ENCODE measurements at places on chromosomes 3 and 15.
A peak's percentile ranks its signal among the peaks of the same experiment; 100 is the strongest.

- no peak for DNase-seq
These were observed 43.7 kb downstream of the PARP15 start for GRCh38 chr3:122621112-122621511.

GRCh38 chr3:57948080-57948671, 60.0 kb upstream of the FLNB start:
- DNase-seq: no peak

GRCh38 chr3:164208821-164209220, 869.5 kb downstream of the SI start:
- no peak for DNase-seq

- DNase-seq: no peak
These were observed 359.6 kb upstream of the TPRG1 start for GRCh38 chr3:188812198-188812597.

GRCh38 chr15:47188758-47189507, 528.4 kb upstream of the SEMA6D start:
- DNase-seq: no peak

DNA sequence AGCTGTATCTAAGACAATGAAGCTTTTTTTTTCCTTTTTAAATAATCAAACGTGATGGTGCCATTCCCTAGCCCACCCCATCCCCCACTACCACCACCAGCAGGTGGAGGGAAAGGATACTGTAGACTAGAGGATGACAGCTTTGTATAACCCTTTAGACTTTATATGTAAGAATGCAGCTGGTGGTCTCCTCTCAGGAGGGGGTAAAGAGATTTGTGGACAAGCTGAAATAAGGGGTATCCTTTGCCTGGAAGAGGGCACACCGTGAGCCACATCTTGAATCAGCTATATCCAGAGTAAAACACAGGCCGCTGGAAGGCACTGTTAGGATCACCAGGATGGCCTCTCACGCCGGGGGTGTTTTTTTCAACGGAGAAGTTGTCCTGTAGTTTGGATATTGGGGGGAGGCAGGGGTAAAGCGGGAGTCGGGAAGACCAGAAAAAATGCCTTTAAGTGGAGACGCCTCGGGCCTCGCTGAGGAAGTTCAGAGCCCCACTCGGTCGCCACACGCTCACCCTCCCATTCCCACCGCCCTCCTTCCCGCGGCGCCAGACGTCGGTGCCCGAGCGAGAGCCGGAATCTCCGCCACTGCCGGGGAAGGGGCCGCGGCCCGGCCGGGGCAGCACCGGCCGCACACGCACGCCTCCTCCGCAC, 986 bp downstream of the KPNA4 start:
- peak; percentile 16 for DNase-seq

- DNase-seq: no peak
These were observed 61.6 kb downstream of the TMEM44 start for GRCh38 chr3:194571491-194572142.

DNA sequence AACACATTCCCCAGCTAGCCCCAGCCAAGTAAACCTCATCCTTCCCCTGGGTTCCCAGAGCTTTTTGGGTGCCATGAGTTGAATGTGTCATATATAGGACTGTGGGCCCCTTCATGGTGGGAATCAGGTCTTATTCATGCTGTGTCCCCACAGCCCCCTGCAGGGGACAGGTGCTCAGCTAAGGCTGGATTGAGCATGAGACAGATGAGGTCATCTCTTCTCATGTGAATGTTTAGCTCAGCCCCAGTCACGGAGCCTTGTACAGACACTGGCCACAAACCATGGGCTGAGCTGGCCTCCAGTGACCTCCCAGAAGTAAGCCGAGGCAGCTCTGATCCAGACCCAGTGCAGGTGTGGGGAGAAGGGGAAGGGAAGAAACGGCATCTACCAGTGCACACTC, 70.7 kb downstream of the C3orf70 start:
- no peak for DNase-seq

GRCh38 chr3:130748467-130748861, 1.8 kb upstream of the PIK3R4 start:
- DNase-seq: no peak

- DNase-seq: no peak
These were observed 33.6 kb upstream of the GALNT15 start for GRCh38 chr3:16140894-16141285.

DNA sequence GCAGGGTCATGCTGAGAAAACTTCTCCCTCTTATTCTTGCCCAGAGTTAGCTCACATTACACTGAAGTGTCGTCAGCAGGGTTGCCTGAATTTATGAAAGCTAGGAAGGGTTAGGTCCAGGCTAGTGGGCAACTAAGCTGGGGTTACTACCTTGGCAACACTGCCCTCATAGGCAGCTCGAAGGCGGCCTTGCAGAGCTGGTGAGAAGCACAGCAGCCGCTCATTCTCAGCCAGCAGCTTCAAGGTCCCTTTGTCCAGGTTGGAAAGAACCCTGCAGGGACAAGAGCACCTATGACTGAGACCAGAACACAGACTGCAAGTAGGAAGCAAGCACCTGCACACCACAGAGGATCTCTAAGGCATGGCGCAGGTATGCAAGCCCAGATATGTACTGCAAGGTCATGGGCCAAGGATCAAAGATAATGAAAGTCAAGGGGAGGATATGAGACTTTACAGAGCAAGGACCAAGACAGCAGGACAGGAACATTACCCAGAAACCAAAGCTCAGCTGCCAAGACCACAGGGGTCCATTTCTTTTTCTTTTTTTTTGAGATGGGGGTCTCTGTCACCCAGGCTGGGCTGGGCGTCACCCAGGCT, 2.8 kb downstream of the CDAN1 start:
- DNase-seq: no peak

DNA sequence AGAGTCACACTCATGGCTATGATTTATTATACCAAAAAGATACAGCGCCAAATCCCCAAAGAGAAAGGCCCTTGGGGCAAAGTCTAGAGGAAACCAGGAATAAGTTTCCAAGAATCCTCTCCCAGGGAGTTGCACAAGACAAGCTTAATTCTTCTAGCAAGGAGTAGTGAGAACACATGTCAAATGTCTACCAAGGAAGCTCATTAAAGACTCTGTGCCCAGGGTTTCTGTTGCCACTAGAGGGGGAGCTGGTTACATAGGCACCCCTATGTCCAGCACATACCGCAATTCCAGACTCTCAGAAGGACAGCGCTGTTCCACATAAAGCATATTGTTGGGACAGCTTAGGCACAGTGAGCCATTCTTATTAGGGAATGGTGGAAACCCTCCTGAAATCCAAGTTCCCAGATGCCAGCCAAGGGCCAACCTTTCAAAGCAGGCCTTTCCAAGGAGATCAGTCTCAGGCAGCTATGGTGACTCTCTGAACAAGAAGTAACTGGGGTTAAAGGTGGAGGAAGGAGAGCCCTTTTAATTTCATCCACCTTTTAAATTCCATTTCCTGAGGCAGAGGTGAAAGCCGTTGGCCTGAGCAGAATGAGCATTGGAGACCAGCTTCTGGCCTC, 194.2 kb downstream of the UACA start:
- no peak for DNase-seq

- DNase-seq: no peak
These were observed 14.2 kb downstream of the ESYT3 start for GRCh38 chr3:138448631-138449030.

DNA sequence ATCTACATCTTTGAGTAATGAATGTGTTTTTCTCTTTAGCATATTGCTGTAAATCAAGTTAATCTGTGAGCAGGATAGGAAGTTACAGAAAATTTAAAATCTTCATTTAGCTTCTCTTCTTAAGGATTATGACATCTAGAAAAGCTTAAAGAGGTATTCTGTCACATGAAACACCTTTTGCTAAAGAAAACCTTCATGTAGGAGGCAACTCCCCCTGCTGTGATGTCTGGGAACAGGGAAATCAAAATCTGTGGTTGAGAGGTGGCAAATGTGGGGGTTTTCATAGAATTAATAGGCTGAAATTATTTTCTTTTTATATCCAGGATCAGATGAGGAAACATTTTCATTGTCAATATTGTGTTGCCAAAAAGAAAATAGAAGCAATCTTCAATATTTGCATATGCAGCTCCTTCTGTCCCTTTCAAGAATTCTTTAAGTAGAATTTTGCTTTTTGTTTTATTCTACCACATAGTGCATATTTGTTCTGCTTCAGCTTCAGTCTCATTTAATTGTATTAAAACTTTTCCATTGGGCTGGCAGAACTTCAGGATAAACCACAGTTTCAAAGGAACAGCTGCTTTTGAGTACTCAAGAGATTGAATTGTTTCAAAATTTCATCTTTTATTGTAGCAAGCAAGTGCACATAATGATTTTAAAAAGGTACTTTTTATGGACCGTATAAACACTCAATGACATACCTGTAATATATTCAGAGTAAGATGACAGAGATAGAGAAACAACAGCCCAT, 128.4 kb downstream of the RAP2B start:
- DNase-seq: no peak

All from naive thymus-derived CD8-positive, alpha-beta T cell (primary cell).